Osteoblast (primary cell): ENCODE measurements at places on chromosomes 16 and 17. TPM values are rescaled to one million over a fixed set of nuclear protein-coding genes. Genes with fewer than 3 reads are reported as not detected.
A peak's percentile ranks its signal among the peaks of the same experiment; 100 is the strongest.

Gene SDR42E1
- total RNA-seq = 0.29 and 1.4 TPM in 2 replicates

Gene TP53TG3D
- 0.29 TPM in 1 of 2 replicates, not detected in the other for total RNA-seq

Gene DOC2B
- total RNA-seq = not detected in 2 replicates

Gene SP2
- total RNA-seq = 2.4 and 2.5 TPM in 2 replicates

Gene NEUROD2
- not detected in 2 replicates for total RNA-seq

Gene SDR42E2
- not detected in 2 replicates for total RNA-seq

Gene STXBP4
- 14.7 and 19.2 TPM in 2 replicates for total RNA-seq

- DNase-seq = no peak
Observed at GRCh38 chr17:28938552-28938951, 12.8 kb downstream of the PHF12 start.

- DNase-seq = peak; percentile 95
Observed at GRCh38 chr17:31560616-31561235, 169.3 kb downstream of the RAB11FIP4 start.

GRCh38 chr17:34728771-34729310 lies 149.5 kb downstream of the TMEM132E start:
- DNase-seq = no peak

DNA sequence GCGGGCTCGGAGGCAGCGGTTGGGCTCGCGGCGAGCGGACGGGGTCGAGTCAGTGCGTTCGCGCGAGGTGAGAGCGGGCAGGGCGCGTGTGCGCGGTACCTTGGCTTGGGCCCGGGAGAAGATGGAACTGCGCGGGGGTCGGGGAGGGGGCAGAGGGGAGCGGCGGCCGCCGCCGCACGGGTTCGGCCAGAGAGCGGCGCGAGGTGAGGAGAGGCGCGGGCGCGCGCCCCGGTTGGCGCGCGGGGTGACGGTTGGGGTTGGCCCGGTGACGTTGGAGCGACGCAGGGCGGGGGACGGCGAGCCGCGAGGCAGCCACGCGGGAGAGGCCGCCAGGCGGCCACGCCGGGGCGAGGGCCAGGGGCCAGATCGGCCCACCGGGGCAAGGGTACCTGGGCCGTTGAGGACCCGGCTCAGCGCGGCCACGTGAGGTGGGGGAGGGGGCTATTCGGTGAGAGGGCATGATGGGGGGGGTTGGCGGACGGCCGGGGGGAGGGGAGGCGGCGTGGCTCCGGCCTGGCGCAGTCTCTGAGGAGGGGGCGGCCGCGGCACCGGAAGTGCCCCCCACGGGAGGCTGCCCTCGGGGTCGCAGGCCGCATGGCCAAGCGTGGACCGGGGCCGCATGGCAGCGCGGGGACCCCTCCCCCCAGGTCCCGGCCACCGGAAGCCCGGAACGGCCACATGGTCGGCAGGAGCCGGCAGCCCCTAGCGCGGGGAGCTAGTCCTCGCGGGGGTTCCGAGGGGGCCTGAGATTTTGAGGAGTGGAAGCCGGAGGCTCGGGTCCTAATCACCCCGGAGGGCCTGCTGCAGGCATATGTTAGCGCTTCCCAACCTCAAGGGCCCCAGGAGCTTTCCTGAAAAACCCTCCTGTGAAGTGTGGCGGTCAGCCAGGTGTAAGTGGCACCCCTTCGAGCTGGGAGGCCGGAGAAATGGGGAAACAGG lies 527 bp downstream of the EIF5A start:
- peak; percentile 90 for DNase-seq

DNA sequence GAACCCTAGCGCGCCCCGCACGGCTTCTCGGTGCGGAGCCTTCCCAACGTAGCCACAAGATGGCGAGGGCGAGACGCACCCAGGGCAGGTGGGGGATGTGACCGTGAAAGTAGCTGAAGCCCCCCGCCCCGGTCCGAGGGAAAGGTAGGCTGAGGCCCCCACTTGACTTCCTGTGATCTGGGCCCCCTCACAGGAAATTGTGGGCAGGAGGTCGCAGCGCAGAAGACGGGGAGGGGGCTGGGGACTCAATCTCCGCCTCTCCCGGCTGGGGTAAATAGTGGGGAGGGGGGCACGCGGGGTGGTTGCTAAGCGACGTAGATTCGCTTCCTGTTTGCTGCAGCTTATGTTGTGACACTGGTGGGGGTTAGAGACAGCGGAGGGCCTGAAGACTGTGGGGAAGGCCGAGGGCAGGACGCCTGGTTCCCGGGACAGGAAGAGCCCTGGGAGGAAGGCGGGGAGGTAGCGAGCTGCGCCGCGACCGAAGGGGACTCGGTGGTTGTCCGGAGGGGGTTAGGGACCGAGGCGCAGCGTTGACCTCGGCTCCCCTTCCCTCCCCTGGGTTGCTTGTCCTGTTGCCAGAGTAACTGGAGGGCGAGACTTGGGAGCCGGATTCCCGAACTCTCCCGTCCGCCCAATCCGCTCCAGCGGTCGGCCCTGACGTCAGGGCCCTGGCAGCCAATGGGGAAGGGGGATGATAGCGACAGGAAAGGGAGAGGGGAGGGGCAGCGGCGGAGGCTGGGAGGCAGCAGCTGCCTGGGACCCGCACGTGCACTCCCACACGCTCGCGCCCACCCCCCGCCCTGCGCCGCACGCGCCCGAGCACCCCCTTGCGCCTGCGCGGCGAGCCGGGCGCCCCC lies 1.2 kb downstream of the KDM6B start:
- peak; percentile 99 for DNase-seq

- peak; percentile 47 for DNase-seq
Observed at GRCh38 chr16:66930189-66930588, 4.0 kb downstream of the CIAO2B start.

DNA sequence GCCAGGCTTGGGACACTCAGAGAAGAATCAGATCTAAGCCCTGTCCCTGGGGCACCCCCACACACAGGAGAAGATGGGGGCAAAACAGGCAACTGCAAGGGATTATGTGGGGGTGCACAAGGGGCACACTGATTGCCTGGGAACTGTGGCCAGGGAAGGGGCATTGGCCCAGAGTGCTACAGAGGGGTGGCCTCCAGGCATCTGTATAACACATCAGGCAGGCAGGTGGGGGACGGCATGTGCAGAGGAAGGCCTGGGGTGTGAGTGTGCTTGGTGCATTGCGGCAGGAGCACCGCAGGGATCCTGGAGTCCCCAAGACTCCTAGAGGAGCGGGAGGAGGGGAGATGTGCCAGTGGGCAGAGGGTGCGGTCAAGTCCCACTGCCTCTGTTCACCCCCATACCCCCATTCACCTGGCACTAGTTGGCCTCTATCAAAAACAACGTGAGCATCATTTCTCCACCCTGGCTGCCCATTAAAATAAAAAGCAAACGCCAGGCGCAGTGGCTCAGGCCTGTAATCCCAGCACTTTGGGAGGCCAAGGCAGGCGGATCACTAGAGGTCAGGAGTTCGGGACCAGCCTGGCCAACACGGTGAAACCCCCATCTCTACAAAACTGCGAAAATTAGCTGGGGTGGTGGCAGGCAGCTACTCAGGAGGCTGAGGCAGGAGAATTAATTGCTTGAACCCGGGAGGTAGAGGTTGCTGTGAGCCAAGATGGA lies 41.5 kb downstream of the C16orf82 start:
- DNase-seq = no peak

DNA sequence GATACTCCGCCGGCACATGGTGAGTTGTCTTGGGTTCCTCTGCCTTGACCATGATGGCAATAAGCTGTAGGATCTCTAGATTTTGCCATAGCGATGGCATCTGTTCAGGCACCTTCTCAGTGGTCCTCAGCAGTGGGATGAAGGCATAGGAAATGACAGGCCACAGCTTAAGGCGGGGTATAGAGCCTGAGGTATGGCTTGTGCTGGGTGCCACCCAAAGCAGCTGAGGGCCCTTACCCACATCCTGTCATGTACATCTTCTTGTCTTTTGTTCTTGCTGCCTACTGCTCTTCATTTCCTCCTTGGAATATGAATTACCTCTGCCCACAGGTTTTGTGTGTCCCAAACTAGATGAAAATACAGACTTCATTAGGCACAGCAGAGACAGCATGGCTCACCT lies 29.5 kb downstream of the KAT7 start:
- DNase-seq = no peak

GRCh38 chr17:78442648-78443218 lies 64.3 kb downstream of the PGS1 start:
- DNase-seq = no peak

- DNase-seq = peak; percentile 98
Observed at GRCh38 chr16:4373909-4374742, 2.5 kb downstream of the VASN start.

GRCh38 chr17:14135906-14136590 lies 66.7 kb downstream of the COX10 start:
- no peak for DNase-seq

GRCh38 chr17:61645920-61646319 lies 54.9 kb upstream of the NACA2 start:
- no peak for DNase-seq

DNA sequence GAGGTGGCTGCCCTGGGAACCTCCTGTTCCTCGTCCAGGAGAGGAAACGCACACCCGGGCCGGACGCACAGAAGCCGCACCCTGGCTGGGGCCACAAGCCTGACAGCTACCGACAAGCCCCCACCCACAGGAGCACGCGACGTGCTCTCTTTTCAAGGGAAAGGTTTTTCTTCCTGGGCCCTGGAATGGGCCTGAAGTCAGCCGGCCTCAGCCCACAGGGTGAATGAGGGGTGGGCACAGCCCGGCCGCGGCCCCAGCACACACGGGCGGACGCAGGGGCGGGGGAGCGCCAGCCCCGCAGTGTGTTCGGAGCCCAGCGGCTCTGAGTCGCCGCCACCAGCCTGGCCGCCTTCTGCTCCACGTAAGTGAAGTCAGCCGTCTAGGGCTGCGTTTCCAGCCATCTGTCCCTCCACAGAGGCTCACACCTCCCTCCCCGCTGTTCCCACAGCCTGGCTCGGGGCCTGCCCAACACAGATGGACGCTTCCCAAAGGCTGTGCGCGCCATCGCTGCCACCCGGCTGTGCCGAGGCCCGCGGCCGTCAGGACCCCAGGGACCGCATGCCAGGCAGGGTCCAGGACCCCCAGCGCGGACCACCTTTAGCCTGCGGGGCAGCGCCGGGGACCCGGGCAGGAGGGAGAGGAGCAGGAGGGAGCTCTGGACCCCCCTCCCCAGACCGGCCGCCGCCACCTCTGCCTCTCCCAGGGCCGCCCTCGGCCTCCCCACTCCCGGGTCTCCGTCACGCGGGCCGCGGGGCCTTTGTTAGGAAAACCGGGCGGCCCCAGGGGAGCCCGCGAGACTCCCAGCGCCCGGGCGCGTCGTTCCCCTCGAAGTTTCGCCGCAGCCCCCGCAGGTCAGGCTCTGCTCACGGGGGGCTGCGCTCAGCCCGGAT lies 36.8 kb downstream of the CBFA2T3 start:
- no peak for DNase-seq

GRCh38 chr17:45227101-45227925 lies 5.6 kb downstream of the FMNL1 start:
- DNase-seq = peak; percentile 59

- no peak for DNase-seq
Observed at GRCh38 chr17:49501496-49501895, 6.4 kb downstream of the NGFR start.

DNA sequence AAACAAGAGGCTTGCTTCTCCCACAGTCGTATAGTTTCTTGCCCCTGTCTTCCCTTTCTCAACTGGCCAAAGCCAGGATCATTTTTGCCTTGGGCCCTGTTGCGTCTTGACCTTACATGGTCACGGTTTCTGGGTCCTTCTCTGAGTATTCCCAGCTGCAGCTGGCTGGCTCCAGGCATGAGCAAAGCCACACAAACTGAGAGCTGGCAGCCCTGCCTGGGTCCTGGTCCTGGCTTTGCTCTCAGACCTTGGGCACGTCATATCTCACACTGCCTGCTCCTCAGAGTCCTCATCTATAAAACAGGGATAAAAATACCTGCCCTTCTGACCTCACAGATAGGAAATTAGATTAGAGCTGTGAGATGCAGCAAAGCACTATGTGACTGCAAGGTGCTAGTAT lies 277.6 kb downstream of the CBLN1 start:
- no peak for DNase-seq

DNA sequence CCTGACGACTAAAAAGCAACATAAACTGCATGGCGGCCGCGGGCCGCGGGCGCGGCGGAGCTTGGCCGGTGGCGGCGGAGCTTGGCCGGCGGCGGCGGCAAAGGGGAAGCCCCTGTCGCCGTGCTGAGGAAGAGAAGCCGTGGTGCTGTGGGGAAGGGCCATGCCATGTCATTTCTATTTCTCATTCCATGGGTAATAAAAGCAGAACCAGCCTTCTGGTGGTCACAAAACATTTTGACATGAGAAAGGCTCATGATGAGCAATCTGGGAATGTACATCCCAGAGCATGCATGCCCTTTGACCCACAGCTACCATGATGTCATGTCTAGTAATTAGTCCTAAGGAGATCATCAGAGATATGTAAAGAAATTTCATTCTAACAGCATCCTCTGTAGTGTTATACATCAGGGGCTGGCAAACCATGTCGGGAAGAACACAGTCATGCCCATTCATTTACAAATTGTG lies 23.9 kb upstream of the HEATR6 start:
- peak; percentile 85 for DNase-seq
